Activated T-cell treated with anti-CD3 and anti-CD28 coated beads for 24 hours (primary cell): ENCODE measurements at places on chromosomes 2 and 18.

- DNase-seq, result no peak
Observed at GRCh38 chr2:16798472-16798871, 132.8 kb upstream of the CYRIA start.

GRCh38 chr2:3703757-3704355 lies 481 bp downstream of the DCDC2C start:
- DNase-seq, result no peak

DNA sequence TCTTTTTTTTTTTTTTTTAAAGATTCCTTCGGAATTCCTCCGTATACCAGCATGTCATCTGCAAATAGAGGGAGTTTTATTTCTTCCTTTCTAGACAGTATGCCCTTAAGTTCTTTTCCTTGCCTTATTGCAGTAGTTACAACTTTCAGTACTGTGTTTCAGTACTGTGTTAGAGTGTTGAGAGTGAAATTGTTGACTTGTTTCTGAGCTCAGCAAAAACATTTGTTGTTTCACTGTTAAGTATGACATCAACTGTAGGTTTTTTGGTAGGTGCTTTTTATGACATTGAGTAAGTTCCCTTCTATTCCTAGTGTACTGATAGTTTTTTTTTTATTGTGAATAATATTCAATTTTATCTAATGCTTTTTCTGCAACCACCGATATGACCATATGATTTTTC lies 43.9 kb downstream of the ACVR2A start:
- DNase-seq, result no peak

DNA sequence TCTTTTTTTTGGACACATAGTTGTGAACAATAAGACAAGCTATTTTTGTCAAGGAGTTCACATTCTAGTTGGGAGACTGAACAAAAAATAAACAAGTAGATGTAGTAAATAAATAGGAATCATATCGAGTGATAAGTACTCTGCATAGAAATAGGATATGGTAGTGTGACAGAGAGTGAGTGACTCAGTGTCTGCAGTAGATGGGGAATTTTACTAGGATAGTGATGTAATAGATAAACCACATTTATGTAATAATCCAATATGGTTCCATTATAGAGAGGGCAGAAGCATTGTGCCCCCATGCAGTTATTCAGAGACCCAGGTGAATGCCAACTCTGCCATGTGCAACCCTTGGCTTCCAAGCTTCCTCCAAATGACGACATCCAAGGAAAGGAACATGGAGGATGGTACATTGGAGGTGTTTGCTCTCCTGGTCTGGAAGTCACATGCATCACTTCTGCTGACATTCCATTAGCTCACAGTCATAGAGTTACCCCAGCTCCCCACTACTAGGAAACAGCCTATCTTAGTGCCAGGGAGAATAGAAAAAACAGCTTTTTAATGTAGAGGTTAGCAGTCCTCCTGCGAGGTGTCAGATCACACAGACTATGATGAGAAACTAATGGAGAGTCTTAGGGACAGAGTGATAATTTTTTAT lies 595.4 kb downstream of the NYAP2 start:
- no peak for DNase-seq

DNA sequence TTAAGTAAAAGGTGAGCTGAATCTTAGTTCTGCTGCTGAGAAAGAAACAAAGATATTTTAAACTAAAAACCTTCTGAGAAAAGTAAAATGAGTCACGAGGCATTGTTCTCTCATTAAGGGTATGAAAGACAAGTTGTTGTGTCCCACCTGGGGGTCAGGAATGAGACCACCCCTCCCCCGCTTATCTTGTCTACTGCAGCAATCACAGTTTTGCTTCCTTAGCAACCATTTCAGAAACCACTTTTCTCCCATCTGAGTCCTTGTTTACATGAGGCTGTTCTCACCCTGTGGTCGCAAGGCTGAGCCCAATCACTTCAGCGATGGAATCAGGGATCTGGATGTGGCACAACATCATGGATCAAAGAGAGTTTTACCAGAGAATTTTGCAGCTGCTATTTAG lies 377.6 kb upstream of the NETO1 start:
- no peak for DNase-seq

GRCh38 chr2:33350632-33351031 lies 125.8 kb upstream of the RASGRP3 start:
- DNase-seq, result no peak

GRCh38 chr18:25047421-25047820 lies 304.5 kb downstream of the ZNF521 start:
- DNase-seq, result no peak

DNA sequence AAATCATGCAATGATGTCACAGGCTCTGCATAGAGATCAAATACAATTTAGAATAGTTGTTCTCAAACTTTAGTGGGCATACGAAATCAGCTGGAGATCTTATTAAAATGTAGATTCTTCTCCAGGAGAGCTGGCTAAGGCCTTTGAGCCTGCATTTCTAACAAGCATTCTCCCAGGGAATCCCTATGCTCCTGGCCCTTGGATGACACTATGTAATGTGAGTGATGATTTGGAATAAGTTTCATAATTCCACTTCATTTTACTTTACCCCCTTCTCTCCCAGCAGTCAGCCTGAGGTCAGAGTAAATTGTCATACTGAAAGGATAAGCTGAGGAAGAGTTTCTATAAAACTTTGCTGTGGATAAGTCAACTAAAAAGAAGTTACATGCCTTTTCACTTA lies 189.1 kb downstream of the UBE2E3 start:
- no peak for DNase-seq
